ENCODE measurements at places on chromosomes 4 and X.

DNA sequence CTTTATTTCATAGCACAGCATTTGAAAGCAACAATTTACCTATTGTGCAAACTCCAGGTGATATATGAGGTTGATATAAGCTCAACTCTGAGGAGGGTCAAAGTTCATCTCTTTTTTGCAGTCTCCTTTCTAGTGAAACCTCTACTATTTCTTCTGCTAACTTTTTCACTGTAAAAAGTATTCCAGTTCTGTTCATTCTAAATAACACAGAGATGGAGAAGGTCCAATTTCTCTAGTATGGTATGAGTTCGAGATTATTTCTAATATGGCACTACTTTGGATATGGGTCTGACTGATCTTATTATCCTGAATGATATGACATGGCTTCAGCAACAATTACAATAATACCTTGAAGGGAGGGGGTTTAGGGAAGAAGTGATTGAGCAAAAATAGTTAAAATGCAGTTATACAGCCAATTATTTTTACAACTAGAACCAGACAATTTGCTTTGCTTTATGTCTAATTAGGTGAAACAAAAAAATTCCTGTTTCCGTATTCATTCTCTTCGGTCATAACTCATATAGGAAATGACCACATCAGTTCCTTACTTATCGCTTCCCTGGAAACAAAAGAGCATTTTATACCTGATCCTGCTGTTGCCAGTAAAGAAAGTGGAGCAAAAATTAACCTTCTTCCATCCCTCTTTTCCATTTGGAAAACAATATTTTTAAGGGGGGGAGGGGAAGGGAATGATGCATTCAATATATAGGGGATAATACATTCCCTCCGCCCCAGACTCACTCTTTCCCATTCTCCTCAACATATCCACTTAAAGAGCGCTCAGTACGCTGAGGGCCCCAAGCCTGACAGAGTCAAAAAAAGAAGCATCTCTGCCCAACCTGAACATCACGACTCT, 1.0 kb downstream of the TBC1D9 start:
- no peak for DNase-seq

DNA sequence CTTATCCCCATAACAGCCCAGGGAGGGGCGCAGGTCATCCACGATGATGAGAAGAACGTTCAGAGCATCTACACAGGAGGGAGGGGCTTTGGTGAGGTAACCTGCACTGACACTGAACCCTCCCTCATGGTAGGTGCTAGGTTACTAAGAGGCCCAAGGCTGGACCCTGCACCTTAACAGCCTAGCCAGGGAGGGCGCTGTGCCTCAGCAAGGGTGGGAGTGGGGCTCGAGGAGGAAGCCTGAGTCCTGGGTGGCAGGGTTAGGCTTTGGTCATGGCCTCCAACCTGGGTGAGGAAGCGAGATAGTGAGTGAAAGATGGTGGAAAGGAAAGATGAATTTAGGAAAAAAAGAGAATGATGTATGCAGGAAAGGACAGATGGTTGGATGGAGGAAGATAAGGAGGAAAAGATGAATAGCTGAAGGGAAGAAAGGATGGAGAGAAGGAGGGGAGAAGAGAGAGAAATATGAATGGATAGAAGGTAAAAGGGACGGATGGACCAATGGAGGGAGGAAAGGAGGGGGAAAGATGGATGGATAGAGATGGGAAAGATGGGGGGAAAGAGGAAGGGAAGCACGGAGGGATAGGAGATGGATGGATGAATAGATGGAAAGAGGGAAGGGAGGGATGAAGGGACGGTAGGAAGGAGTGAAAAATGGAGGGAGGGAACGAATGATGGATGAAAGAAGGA, 736 bp downstream of the IDS start:
- DNase-seq, result peak; percentile 76

- no peak for DNase-seq
These were observed 3.5 kb upstream of the STS start for GRCh38 chrX:7143941-7144525.

DNA sequence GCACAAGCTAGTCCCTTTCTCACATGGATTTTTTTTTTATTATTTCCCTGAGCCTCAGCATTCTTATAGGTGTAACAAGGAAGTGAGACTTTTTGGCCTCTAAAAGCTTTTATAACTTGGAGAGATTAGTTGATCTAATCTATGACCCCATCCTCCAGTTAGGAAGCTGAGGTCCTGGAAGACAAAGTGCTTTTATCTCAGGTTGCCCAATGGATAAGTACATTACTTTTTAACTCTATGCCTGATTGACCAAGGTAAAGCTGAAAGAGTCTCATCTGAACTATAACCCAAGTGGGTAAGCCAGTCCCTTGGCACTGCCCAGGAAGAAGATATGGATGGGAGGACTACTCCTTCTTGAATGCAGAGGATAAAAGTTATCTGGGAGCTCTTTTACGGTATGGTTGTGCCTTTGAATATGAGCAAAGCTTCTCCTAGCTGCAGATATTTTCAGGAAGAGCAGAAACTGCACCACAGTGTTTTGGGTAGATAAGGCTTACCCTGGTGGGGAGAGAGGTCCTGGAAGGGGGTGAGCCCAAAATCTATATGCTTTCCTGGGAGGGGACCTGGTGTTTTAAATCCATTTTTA, 40.2 kb downstream of the VSIG4 start:
- DNase-seq, result no peak

- DNase-seq, result no peak
These were observed 17.8 kb upstream of the CHIC2 start for GRCh38 chr4:54082168-54082567.

GRCh38 chr4:8468746-8469535, 28.4 kb downstream of the TRMT44 start:
- DNase-seq, result no peak

DNA sequence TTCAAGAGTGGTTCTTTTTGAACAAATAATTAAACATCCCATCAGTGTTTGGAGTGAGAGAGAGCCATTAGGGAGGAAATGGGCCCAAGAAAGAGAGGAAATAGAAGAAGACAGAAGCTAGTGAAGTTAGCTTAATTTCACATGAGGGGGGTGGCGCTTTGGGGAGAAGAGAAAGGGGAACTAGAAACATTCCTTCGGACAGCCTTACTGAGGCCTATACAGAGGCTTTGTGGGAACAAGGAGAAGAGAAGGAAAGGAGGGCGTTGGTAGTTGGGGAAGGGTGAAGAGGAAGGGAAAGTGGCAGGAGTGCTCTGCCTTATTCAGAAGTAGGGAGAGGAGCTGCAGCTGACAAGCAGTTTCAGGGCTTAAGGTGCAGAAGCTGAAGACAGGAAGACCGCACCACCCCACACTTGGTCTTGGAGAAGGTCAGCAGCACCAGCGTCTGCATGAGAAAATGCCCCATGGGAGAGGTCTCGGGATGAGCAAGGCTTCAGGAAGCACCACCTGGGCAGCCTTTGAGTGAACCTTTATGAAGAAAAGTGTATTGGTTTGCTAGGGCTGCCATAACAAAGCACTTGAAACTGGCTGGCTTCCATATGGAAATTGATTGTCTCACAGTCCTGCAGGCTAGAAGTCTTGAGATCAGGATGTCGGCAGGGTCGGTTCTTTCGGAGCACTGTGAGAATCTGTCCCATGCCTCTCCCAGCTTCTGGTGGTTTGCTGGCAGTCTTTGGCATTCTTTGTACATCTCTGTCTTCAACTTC, 85.1 kb downstream of the KIT start:
- DNase-seq, result no peak

DNA sequence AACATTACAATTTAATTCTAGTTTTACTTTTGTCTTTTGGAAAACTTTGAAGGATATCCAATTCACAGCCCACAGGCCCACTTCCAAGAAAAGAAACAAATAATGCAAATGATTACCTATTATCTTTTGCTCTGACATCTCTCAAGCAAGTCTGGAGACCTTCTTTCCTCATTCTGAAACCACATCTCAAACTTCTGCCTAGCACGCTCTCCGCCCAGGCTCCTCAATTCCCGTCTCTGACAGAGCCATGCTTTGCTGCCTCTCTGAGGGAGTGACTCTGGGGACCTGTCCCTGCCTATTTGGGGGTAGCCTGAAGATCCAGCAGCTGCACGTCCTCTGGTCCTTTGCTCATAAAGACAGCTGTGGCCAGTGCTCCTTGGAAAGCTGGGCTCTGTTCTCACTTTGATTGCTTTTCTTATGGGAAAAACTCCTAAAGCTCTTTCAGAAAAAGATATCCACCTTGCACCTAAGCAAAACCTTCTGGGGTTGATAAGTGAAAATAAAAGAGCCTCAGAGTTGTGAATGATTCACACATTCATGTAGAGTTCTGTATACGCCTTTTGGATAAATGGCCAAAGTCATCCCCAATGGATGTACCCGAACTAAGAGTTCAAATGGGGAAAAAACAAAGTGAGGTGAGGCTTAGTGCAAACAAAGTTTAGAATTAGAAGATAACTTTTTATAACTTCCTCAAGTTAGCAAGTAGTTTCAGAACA, 72.4 kb upstream of the TNIP3 start:
- no peak for DNase-seq

GRCh38 chrX:155211208-155211607, 5.1 kb upstream of the VBP1 start:
- no peak for DNase-seq

- DNase-seq, result no peak
These were observed 80.1 kb upstream of the MXRA5 start for GRCh38 chrX:3426552-3426951.

DNA sequence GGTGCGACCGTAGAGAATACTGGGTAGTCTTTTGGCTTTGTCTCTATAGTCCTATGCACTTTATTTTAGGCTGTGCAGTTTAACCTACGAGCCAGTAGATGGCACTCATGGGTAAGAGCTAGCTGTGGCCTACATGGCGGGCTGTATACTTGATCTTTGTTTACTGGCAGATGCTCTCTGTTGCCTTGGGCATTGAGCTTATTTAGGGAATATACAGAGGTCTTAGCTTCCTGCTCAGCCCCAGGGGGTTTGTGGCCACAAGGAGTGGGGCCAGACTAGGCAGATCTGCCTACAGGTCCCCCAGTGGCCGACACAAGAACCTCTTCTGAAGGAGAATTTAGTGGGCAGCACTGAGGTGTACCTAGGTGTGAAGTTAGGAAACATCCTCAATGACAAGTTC, 227.6 kb upstream of the HDX start:
- no peak for DNase-seq

- DNase-seq, result no peak
These were observed 4.5 kb upstream of the WDR1 start for GRCh38 chr4:10120943-10121567.

DNA sequence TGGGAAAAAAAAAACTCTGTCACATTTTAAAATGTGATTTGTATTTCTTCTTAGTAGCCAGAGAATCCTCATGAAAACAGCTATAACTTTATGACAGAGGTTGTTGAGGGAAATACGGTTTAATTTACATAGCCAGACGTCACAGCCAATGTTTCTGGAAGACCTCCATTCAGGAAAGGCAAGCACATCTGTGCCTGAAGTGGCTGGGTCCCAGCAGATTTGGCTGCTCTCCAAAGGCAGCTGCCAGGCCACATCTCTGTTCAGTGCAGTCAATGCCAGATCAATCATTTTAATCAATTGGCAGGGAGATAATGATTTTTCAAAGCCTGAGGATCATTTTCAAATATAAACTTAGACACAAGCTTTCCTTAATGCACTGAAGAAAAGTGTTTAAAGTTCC, 86.5 kb upstream of the ZIC3 start:
- DNase-seq, result no peak

DNA sequence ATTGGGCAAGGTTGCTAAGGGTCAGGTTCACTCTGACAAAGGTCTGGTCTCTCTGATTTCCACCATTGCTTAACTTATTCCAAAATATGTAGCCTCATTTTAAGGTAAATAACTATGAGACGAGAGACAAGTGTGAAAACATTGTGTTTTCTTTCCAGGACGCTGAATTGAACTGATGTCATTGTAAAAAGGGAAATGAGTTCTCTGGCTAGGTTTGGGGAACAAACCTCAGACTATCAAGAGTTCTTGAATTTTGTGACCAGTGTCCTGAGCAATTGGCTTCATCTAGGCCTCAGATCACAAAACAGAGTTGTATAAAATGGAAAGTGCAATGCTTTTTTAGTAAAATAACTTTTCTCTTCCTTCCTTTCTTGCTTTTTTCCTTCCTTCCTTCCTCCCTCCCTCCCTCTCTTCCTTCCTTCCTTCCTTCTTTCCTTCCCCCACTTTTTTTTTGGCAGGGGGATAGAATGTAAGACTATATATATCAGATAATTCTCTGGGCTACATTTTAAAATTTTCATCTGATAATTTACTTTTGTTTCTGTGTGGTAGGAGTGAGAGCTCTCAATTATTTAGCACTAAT, 30.8 kb upstream of the CXCL8 start:
- no peak for DNase-seq

DNA sequence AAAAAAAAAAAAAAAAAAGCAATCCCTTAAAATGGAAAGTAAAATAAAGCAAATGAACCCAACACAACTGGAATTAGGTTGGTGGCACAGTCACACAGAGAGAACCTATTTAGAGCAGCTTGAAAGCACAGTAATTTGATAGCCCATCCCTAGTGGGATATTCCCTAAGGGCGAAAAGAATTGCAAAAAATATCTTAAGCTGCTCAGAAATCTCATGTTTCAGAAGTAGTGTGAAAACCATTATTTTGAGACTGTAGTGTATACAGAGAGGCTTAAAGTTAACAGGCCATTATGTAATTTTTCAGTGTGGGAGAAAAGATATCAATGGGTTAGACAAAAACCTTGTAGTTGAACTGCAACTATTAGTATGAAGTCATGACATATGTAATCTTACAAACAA, 40.0 kb upstream of the DHX15 start:
- no peak for DNase-seq

DNA sequence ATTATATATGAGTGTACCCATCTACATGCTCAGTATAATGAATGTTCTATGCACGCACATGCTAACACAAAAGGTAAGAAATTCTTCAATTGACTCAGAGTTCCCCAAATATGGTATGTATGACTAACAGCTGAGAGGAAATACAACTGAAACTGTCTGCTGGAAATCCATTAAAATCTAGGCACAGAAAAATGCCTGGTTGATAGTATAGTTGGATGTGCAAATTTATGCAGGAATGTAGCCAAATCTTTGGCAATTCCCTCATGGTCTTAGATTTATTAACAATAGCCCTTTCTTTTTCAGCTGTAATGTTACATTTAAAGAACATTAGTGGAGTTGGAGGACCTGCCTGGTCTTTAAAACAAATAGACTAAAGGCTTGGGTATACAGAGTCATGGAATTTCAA, 5.5 kb downstream of the CAMK2D start:
- no peak for DNase-seq

DNA sequence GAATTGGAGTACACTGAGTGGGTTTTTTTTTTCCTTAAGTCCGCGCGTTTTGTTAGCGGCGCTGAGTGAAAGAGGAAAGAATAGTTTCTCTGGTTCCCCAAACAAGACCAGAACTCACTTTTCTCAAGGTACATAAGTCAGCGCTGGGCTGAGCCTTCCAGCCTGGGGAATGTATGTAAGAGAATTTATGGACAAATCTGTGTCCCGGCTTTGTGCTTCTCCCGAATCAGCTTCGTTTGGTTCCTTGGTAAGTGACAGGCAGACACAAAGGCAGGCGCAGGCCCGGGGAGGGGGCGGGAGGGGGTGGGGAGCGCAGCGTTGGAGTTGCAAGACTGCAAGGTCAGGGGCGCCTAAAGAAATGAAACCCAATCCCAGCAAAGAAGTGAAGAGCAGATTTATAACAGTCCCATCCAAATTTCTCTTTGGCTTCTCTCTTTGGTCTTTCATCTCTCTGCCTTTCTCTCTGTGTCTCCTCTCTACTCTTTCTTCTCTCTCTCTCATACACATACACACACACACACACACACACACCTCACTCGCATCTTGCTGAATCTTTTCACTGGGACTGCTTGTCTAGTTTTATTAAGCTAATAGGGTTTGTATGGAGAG, 981 bp downstream of the TET2 start:
- DNase-seq, result no peak

Data from vagina (tissue), 2 donors.